Stimulated activated CD8-positive, alpha-beta memory T cell treated with anti-CD3 and anti-CD28 coated beads, Interleukin-4, amount 100 ng/mL, for 24 hours (primary cell): ENCODE measurements at places on chromosomes 3 and 15.

GRCh38 chr3:37330466-37330865, 156.1 kb upstream of the LRRFIP2 start:
- DNase-seq: no peak

- DNase-seq: no peak
Observed at GRCh38 chr15:95470529-95470928, 860.0 kb upstream of the NR2F2 start.

GRCh38 chr3:16666206-16666605, 61.0 kb upstream of the DAZL start:
- DNase-seq: no peak

DNA sequence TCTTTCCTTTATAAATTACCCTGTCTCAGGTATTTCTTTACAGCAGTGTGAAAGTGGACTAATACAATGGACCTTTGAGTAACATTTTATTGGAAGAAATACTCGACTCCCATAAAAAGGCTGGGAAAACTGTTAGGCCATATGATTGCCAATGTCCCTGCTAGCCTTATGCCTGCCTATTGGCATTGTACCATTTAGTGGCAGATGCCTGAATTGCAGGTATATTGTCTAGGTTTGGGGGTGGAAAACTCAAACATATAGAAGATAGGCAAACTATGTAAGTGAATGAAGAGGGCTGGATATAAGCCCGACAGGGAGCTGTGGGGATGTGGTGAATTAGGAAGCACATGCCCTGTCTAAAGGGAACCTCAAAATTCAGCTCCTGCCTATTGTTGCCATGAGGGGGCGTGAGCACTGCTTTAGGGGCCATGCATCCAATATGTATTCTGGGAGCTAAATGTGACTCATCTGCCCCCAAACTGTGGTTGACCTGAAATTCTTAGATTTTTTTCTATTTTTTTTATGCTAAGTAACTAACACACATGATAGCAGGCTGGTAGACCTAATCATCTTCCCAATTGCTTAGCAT, 65.2 kb upstream of the TRA2B start:
- no peak for DNase-seq

DNA sequence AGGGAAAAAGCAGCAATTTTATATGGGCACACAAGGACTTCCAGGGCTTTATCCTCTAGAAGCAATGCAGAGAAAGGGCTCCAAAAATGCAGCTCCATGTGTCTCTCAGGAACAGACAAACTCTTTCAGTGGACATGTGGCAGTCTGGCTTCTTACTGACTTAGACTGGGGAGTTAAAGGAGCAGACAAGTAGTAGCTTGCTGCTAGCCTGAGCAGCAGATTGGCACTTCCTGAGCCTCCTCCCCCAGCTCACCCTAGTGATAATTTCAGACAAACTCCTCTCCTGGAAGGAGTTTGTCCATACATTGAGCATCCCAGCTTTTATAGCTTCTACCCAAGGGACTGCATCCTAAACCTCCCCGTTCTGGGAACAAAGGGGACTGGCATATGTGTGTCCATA, 101.7 kb upstream of the MANF start:
- no peak for DNase-seq

- DNase-seq: no peak
Observed at GRCh38 chr3:34678575-34678974, 880.1 kb downstream of the PDCD6IP start.
